ENCODE measurements at places on chromosomes 1 and 21.

DNA sequence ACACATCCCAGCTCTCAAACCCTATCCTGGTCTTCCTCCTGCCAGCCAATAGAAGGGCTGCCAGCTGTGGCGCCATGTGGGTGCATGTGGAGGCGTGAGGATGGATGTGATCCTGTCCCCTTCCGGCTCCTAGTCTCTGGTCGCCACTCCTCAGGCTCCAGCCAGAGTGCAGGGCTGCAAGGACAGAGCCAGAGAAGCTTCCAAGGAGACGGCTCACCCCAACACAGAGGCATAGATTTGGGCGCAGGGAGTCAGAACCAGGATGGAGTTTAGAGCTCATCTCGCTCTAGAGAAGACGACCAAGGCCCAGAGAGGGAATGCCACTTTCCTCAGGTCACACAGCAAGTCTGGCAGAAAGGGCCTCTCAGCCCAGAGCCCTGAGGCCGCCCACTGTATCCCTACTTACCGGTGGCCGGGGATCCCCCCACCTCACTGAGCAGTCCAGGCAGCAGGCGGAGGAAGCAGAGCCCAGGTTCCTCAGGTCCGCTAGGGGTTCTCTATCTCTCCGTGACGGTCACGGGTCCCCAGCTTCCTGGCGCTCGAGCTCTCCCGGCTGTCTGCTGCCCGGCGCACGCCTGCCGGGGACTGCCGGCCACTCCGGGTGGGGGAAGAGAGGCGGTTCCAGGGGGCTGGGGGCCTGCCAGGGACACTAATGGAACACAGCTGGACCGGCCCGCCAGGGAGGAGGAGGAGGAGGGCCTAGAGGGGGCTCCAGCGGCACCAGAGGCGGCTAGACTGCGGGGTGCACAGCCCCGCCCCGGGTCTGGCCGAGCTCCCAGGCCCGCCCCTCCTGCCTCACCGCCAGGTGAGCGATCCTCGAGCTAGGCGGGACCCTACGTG lies at the start of gene COL16A1:
COL16A1 (minus strand) TSS at position 587 of the 840 bp plus-strand sequence. CDS start 1,824 bp downstream, outside the sequence.
- peak; percentile 43 for DNase-seq

DNA sequence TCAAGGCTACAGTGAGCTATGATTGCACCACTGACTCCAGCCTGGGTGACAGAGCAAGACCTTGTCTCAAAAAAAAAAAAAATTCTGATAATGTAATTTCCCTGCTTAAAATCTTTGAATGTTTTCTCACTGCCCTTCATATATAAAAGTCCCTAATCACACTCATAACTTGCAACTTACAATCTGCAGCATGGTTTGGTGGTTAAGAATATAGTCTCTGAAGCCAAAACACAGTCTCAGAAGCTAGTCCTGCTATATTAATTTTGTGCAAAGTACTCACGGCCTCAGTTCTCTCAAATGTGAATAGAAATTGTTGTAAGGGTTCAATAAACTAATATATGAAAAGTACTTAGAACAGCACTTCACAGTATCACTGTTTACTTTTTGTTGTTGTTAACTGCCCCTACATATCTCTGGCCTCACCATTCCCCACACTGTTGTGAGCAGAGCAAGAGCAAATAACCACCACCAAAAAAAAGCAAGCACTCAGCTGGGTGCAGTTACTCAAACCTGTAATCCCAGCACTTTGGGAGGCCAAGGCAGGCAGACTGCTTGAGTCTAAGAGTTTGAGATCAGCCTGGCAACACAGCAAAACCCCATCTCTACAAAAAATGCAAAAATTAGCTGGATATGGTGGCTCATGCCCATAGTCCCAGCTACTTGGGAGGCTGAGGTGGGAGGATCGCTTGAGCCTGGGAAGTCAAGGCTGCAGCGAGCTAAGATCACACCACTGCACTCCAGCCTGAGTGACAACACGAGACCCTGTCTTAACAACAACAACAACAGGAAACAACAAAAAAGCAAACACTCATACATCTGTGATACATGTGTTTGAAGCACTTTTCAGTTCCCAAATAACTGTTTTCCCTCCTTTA lies 22.4 kb downstream of the ASH1L start:
- no peak for DNase-seq

DNA sequence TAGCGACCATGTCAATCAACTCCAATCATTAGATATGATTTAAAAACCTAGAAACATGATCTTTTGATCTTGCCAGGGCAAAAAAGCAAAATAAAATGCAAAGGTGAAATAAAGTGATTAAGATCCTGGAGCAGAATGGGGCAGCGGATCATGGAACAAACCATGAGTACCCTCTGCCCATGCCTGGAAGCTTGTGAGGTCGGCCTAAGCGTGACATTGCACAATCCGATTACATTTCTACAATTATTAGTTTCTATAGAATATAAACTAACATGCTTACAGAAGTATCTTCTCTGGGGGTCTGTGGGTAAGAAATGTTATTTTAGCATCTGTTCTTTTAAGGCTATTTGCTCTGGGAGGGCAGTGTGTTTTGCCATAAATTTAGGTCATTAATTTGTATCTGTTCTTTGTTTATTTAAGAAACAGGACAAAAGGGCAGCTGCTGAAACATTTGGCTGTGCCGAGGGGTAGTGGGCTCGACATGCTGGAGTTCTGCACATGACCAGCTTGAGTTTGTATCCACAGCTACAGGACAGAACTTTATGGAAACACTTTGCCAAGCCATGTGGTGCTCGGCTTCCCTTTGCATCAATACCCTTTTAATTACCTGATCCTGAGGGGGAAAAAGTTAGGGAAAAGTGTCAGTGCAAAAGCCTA lies 55.9 kb downstream of the ZBTB18 start:
- no peak for DNase-seq

DNA sequence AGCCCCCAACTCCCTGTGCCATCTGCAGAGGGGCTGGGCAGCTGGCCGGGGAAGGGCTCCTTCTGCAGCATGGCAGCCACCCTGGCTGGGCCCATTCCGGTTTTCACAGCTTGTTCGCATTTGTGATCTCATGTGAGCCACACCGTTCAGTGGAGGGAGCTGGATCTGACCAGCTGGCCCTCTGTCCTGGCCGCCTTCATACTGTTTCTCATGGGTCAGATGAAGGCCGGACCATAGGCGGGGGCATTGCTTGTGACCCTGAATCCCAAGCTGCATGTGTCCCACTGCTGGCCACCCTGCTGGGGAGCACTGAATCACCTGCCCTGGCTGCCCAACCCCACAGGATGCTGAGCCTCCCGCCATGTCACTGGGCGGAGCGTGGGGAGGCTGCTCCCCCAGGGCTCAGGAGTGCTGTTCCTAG lies 36.4 kb upstream of the PRSS38 start:
- DNase-seq, result no peak

Measured in HCEC 1CT (cell line).